ENCODE measurements at places on chromosomes 1 and 21.

DNA sequence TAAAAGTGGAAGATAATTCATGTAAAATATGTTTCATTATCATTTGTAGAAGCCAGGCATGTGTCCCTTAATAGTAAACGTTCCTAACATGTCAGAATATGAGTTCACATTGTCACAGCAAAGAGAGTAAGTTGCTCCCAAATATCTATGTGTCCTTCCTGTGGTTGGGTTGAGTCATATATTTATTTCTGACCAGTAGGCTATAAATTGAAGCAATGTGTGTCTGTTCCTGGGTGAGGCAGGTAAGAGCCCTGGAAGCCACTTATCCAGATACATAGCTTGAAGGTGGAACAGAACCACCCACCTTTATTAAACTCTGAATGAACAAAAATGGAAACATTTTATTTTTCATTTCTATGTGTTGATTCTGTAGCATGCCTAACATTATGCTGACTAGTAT lies 2251.6 kb downstream of the NCAM2 start:
- DNase-seq = no peak

GRCh38 chr1:43951021-43951985 lies 4.6 kb downstream of the IPO13 start:
- no peak for DNase-seq

DNA sequence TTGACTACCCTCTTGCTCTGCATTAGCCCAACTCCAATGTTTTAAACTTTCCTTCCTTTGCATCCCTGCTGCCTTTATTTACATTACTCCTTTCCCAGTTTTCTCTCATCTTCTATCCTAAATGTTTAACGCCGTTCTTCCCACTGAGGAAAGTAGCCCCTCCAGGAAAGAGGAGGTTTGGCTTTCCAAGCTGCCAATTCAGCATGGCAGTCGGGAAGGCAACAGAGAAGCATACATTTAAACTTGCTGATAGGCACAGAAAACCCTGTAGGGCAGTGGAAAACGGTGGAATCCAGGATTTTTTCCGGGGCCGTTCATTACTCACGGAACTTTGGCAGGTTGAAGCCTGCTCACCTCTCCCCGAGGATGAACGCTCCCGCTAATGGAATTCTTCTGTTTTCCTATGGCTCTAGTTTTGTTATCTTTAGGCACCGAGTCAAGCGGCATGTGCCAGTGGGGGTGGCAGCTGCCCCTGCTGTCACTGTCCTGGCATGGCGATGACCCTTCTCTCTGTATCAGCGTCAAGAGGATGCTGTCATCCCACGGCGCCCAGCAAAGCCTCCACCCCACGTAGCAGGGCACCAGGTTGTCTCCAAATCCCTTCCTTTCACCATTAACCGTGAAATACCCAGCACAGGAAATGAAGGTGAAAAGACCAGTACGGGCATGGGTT lies 48.3 kb downstream of the ZBTB18 start:
- no peak for DNase-seq

DNA sequence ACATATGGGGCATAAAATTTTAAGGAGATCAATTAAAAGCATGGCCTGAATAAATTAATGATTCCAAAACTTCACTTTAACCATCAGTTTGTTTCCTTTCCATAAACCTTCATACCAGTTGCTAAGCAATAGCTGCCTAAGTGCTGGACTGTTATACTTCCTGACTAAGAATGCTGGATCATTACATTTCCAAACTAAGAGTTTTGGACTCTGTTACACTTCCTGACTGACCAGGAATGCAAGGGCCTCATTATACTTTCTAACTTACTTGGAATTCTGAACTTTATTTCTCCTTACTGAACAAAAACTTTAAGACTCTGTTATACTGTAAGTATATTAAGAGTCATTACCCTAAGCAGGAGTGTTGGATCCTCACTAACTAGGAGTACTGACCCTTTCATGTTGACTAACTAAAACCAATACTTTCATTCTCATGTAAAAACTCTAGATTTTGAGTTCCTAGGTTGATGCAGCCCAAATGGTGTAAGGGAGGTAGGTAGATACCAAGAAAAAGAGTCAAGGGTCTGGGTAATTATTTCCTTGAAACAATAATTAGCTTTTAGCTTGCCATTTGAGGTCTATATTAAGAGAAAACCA lies 118.2 kb downstream of the FAF1 start:
- DNase-seq = no peak

DNA sequence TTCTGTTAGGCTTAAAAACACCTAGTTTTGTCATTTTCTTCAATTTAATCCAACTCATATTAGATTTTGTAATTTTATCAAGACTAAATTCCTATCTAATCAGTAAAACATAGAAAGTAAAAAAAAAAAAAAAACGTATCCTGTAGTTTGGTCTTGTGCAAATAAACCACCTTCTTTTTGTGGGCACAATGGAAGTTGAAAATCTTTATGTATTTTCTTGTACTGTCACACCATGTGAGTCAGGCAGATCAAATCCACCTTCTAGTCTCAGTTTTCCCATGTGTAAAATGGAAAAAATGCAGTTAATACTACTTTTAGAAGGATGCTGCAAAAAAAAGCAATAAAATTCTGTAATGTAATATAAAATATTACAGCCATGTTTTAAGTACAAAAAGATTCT lies 129.8 kb downstream of the CYYR1 start:
- no peak for DNase-seq

- DNase-seq = peak; percentile 38
Observed at GRCh38 chr1:147080671-147081394, 91.4 kb downstream of the PRKAB2 start.

- no peak for DNase-seq
Observed at GRCh38 chr1:209601809-209602657, 18.5 kb downstream of the CAMK1G start.

- no peak for DNase-seq
Observed at GRCh38 chr1:240462766-240463395, 149.1 kb downstream of the GREM2 start.

DNA sequence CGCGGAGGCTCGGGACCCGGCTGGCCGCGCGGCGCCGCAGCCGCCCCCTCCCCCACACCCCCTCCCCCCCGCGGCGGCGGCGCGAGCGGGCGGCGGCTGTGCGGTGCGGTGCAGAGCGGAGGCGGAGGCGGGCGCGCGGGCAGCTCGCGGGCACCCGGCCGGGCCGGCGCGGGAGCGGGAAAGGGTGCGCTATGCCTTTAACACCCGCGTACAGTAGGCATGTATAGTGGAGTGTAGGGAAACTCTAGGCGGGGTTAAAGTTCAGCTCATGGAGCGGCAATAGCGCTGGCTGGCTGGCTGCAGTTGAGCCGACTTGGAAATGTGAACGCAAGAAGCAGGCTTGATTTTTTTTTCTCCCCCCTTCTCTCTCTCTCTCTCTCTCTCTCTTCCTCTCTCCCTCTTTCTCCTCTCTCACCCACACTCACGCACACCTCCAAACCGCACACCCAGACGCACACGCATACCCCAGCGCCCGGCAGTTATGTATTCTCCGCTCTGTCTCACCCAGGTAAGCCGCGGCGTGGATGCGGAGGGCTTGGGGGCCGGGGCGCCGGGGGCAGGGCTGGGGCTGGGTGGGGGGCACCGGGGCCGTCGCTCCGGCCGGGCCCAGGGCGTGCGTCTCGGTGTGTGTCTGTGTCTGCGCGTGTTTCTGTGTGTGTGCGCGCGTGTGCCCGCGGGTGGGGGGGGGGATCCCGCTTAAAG lies at the start of gene NFIA:
Gene NFIA (plus strand): TSS at position 251 of the 702 bp plus-strand sequence.
- DNase-seq = peak; percentile 62

- DNase-seq = no peak
Observed at GRCh38 chr1:206945779-206946178, 487 bp downstream of the PIGR start.

- no peak for DNase-seq
Observed at GRCh38 chr21:39232861-39233291, 49.6 kb upstream of the PSMG1 start.

GRCh38 chr1:211332036-211332616 lies 5.5 kb downstream of the TRAF5 start:
- no peak for DNase-seq

GRCh38 chr1:53304527-53304926 lies 23.3 kb downstream of the LRP8 start:
- DNase-seq = no peak

DNA sequence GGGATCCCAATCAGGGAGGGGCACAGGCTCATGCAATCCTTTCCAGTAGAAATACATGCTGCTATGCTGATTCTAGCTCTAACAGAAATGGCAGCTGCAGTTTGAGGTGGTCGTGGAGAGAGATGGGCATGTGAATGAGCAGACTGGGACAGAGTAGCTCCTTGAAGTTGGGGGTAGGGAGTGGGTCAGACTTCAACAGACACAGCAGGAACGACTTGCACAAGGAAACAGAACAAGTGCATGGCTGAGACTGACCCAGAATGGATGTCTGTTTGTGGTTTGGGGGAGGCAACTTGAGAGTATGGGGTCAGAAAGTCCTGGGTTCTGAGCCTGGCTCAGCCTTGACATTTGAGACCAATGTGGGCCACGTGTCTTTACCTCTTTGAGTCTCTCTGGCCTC lies 25.1 kb upstream of the TRABD2B start:
- no peak for DNase-seq

- no peak for DNase-seq
Observed at GRCh38 chr1:226722240-226722900, 16.7 kb downstream of the ITPKB start.

DNA sequence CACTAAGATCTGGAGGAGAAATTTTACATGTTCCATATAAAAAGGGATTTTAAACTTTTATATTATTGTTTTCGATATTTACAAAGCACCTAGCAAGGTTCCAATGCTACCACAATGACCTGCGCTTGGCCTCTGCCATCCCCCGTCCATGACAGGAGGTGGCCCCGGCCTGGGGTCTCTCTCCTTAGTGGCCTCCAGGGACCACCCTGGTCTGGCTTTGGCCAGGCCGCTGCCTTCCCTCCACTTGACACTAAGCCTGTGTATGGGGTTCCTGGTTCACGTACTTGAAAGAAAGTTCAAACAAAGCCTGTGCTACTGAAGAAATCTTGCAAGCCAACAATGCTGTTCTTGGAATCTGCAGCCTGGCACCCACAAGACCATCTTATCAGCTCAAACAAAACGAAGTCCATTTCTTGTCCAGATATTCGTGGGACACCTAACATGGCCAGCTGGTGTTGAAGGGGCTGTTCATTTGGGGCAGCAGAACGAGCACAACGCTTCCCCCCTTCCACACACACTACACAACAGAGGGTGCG lies 12.8 kb downstream of the PRDM15 start:
- no peak for DNase-seq

DNA sequence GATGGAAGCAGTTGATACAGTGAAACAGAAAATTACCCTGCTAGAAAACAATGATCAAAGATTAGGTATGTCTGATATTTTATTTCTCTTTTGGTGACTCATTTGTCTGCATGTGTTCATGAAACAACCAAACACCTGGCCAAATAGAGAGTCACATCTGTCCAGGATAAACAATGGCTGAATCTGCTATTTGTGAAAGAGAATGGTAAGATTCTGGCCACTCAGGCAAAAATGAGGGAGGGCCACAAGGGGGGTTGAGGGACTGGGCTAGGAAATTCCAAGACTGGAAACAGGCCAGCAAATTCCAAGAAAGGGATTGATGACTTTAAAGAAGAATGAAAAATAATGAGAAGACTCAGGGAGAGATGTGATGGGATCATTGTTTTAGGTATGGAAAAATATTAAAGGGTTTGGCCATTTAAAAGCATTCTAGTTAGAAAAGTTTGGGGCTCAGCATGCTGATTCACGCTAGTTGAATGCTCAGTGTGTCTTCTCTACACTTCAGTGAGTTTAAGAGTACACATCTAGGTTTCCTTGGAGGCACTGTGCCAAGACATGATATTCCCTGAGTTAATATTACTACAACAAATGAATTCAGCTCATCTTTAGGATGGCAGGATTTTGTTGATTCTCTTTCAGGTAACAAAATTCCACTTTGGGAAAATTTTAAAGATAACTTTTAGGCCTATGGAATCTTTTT lies 44.9 kb downstream of the TRAF5 start:
- DNase-seq = no peak

DNA sequence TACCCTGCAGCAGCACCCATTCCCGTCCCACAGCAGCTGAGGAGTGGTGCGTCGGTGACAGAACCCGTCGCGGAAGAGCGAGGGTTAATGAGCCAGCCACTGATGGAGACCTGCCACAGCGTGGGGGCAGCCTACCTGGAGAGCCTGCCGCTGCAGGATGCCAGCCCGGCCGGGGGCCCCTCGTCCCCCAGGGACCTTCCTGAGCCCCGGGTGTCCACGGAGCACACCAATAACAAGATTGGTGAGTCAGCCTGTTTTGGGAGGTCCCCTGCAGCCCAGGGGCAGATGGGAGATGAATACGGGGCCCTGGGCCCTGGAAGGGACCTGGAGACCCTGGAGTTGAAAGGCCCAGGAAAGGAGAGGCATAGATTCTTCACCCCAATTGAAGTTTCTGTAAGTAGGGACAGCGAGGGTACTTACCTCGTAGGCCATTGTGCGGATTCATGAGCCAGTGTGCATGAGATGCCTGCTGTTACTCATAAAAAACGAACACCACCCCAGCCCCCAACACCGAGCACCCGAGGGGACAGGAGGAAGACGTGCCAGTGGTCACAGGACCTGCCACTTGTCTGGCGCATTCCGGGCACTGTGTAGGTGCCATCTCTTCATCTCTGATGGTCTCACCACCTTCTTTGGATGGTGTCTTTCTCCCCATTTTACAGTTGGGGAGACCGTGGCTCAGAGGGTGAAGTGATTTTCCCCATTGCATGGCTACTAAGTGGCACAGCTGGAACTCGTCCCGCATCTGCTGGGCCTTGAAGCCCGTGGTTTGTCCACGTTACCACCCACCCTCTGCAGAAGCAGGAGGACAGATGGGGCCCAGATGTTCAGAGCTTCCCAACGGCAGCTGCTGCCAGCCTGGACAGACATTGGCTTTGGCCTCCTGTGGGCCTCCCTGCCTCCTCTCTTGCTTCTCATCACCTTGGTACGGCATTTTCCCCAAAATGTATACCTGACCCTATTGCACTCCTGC lies 28.3 kb upstream of the TNFRSF1B start:
- DNase-seq = no peak

DNA sequence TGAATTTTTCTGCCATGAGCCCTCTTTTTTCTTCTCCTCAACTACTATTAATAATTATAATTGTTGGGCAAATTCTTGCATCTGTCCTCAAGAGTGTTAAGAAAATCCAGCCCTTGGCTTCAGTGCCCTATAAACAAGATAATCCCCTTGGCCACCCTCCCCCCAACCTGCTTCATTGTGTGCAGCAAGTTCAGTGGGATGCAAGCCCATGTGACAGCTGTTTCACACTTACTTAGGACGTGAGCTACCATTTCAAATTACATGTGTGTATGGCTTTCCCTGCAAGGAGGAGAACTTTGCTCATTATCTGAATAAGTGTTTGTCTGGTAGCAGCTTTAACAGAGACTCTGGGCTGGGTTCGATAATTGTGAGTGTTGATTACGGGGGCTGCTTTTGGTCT lies 276.2 kb downstream of the CACNA1E start:
- DNase-seq = no peak

GRCh38 chr1:224670506-224670905 lies 54.4 kb downstream of the CNIH3 start:
- DNase-seq = no peak

GRCh38 chr1:192488058-192488457 lies 87.5 kb upstream of the RGS1 start:
- no peak for DNase-seq

Measured in B cell (primary cell).